ENCODE measurements at places on chromosomes 16 and 17.
A peak's percentile ranks its signal among the peaks of the same experiment; 100 is the strongest.

GRCh38 chr16:70608521-70608920 lies 37.8 kb upstream of the IL34 start:
- DNase-seq: no peak

GRCh38 chr16:80060470-80060869 lies 459.9 kb upstream of the MAF start:
- DNase-seq: peak; percentile 8

GRCh38 chr17:59115474-59115873 lies 8.8 kb upstream of the TRIM37 start:
- no peak for DNase-seq

GRCh38 chr17:82497483-82498405 lies 21.8 kb upstream of the FOXK2 start:
- peak; percentile 44 for DNase-seq

DNA sequence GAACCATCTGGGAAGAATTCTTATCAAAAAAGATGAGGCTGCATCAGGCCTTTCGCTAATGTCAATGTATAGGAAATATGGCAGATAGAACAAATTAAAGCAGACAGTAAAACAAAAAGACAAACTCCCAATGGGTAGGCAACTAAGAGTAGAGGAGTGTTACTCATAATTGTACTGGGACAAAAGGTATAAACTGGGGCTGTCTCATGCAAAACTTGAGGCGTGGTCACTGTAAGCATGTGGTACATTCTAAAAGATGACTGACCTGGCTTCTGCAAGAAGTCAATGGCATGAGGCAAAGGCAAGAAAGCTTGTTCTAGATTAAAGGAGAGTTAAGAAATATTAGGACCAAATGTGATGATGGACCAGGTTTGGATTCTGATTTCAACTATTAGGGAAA lies 26.7 kb downstream of the SMIM36 start:
- no peak for DNase-seq

DNA sequence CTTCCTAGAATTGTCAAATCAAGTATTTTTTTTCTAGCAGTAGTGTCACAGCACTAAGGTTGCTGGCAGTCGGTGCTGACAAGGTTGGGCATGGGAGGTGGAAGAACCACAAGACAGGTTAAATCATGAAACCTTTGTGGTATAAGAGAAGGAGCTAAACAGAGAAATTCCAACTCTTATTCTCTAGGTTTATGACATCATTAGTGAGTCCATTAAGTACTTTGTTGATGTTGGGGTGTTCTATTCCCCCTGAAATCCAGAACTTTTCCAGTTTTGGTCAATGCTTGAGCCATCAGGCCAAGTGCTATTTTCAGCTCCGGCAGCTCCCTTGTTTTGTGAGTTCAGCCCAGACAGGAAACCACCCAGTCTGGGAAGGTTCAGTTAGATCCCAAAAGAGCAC lies 206.0 kb upstream of the SOX9 start:
- DNase-seq: no peak

- peak; percentile 36 for DNase-seq
These were observed 264.0 kb upstream of the CCL2 start for GRCh38 chr17:33990943-33991706.

- DNase-seq: no peak
These were observed 12.9 kb upstream of the CACNG4 start for GRCh38 chr17:66951605-66951953.

DNA sequence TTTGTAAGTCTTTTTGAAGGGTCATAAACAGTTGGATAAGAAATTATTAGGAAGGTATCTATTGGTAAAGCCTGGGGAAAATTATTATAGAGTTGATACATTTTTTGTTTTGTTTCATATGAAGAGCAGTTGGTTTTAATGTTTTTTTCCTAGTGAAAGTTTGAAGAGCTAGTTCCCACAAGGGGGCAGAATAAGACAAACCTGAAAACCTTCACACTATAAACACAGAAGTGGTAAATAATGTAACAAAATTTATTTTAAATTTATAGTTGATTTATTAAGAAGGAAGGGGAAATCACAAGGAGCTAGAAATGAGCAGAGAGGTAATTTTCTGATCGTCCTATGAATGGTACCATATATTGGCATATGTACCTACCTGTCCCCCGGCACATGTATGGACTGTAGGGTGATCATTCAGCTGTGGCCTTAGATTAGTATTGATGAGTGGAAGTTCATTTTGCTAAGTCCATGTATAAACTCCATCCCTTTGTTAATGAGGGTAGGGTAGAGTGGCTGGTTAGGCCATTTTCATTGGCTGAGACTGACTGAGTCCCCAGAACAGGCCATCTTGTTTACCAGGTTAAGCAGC lies 116.3 kb downstream of the TANC2 start:
- peak; percentile 50 for DNase-seq

DNA sequence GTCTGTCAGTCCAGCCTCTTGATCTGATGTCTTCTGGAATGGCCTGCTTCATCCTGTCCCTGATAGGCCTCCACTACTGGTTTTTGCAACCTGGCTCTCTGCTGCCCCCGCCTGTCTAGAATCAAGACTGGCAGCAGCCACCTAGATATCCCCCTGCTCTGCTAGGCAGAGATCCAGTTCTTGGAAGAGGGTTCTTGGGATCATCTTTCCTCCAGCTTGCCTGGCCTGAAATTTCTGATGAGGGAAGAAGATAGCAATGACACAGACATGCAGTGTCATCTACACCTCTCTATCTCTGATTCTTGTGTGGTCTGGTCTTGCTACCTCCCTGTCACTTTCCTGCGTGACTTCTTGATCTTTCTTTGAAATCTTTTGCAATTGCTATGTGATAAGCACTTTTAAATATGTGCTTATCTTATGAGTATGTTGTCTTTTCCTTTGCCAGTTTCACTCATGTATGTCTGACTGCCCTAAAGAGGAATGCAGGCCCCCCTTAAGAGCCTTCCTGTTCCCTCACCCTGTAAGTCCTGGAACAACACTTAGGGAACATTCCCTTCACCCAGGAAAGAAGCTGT lies 20.3 kb upstream of the NFATC3 start:
- peak; percentile 78 for DNase-seq

- peak; percentile 31 for DNase-seq
These were observed 93.3 kb downstream of the BRIP1 start for GRCh38 chr17:61770043-61770442.

DNA sequence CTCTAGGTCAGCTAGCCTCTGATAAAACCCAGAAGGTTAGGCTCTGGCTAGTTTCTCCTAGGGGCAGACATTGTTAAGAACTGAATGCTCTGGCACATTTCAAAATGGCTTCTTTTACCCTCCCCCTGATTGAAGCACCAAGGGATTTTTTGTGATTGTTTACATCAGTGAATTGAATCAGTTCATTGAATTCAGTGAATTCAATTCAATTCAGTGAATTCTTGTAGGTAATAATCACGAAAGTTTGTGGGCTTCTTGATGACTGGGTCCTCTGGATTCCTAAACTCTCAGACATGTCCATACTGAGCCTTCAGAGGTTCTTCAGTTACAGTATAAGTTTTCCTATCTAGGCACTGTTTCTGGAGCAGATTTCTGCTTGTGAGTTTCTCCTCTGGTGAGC lies 135.2 kb upstream of the ELAC2 start:
- no peak for DNase-seq

- DNase-seq: no peak
These were observed 46.5 kb downstream of the TEX2 start for GRCh38 chr17:64216338-64217248.

GRCh38 chr17:67137860-67138259 lies 93.5 kb downstream of the CACNG1 start:
- DNase-seq: peak; percentile 5

DNA sequence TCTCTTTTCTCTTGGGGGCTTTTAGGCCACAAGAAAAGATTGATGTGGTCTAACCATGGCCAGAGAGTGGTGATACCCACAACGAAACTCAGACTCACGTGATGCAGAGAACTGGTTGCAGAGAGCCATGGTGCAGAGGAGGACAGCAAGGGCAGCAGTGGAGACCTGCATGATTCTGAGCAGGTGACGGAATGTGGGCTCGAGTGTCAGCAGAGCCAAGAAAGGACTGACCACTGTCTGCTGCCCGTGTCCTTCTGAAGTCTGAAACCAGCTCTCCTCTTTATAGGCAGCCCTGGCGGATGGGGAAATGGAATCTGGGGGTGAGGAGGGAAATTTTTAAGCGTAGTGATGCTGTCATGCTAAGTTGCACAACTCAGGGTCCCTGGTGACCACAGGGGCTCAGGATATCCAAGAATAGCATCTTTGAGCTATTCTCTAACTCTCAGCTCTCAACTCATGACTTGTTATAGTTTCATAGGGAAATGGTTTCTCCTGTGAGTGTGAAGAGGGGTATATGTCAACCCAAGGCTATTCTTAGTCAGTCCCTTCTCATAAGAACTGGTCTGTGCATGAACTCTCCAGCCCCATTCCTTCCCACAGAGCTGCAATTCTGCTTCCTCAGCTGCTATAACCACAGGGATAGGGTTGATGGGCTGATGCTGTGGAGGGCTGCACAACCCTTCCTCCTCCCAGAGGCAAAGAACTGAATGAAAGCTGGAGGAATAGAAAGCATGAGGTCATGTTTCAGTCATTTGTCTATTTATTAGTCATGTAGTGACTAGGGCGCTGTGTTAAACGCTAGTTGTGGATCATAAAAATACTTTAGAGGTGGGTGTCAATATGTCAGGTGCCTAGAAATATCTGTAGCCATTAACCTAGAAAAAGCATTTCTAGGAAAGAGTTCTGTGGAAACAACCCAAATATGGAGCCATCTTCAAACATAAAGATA lies at the start of gene CCL3:
CCL3 (minus strand) TSS at position 256 of the 949 bp plus-strand sequence; CDS start at position 171, 85 bp downstream.
- DNase-seq: peak; percentile 98

GRCh38 chr16:55914383-55914782 lies 39.2 kb upstream of the CES5A start:
- no peak for DNase-seq

- DNase-seq: no peak
These were observed 12.5 kb downstream of the ZNF652 start for GRCh38 chr17:49349541-49349940.

DNA sequence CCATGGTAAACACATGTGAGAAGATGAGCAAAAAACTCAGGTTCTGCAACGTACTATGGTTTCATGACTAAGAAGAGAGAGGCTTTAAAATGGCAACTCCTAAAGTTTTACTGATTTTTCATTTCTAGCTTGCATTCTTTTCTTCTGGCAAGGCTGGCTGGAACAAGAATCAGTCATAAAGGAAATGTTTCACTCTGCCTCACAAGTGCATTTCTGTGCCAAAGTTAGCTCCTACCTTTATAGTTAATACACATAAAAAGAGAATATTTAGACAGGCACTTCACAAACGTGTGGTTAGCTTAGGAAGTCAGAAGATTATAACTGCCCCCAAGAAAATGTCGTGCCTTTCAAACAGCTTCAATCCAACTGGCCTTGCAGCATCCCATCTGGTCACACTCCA lies 417.1 kb upstream of the CDH11 start:
- DNase-seq: no peak

DNA sequence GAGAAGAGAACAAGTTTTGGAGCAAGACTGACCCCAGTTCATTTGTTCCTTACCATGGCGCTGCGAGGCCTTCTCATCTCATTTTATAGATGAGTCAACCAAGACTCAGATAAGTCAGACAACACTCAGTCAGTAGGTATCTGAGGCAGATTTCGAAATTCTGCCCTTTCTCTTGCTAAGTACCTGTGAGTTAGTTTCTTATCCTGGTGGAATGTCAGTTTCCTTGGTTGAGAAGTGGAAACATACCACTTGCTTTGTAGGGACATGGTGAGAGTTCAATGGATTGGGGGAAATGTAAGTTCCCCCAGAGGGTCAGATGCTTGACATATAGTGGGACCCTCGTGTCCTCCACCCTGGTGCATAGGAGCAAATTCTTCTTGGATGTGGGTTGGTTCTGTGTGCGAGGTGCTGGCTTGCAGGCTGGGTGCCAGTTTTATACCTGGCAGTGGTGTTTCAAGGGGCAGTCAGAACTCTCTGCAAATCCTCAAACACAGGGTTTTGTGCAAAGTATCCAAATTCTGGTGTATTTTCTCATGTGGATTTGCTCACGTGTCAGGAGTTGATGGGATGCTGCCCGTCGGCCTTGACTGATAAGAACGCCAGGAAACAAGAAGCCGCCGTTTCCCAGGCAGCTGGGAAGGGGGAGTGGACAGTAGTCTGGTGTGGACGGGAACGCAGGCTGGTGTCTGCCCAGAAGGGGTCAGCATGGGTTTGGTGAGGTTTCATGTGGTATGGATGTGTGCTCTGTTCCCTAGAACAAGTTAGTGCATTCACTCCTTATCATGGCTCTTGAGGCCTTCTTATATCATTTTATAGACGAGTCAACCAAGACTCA lies 61.1 kb upstream of the CIBAR2 start:
- DNase-seq: no peak

- peak; percentile 79 for DNase-seq
These were observed 24.8 kb downstream of the MYO18A start for GRCh38 chr17:29155227-29155965.

DNA sequence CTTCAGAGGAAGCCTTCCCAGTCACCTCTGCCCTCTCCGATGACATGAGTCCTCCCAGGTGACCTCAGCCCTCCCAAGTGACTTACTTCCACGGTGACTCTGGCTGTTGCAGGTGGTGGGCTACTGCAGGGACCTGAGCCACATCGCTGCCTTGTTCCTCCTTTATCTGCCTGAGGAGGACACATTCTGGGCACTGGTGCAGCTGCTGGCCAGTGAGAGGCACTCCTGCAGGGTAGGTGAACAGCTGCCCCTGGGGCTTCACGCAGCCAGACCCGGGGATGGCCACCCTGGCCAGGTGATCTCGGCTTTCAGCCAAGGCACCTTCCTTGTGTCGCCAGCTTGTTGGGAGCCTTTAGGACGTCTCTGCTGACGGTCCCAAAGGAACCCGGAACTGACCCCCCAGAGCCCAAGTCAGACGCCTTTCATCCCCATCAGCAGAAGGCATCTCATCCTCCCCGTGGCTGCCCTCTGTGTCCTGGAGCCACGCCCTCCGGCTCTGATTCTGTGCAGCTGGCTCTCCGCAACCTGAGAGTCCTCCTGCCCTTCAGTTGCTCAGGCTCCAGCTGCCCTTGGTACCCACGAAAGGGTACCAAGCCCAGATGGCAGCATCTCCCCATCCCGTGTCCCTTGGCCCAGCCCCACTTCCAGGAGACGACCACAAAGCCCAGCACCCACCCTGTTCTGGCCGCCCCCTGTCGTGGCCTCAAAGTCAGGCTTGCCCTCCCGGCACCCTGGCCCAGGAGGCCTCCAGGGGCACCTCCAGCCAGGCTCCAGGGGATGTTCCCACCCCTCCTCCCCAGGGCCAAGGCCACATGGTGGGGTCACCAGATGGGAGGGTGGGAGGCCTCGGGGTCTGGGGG lies 81.7 kb downstream of the GOSR1 start:
- no peak for DNase-seq

DNA sequence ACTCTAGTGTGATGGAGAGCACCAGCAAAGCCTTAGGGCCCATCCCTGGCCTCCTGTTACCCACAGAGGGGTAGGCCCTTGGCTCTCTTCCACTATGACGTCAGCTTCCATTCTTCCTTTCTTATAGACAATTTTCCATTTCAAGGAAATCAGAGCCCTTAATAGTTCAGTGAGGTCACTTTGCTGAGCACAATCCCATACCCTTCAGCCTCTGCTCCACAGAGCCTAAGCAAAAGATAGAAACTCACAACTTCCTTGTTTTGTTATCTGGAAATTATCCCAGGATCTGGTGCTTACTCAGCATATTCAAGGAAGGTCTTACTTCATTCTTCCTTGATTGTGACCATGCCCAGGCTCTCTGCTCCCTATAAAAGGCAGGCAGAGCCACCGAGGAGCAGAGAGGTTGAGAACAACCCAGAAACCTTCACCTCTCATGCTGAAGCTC lies at the start of gene CCL8:
CCL8 (plus strand) TSS at position 397 of the 445 bp plus-strand sequence. CDS start 67 bp downstream, outside the sequence.
- peak; percentile 89 for DNase-seq
